ENCODE measurements at places on chromosomes 7 and 10.

DNA sequence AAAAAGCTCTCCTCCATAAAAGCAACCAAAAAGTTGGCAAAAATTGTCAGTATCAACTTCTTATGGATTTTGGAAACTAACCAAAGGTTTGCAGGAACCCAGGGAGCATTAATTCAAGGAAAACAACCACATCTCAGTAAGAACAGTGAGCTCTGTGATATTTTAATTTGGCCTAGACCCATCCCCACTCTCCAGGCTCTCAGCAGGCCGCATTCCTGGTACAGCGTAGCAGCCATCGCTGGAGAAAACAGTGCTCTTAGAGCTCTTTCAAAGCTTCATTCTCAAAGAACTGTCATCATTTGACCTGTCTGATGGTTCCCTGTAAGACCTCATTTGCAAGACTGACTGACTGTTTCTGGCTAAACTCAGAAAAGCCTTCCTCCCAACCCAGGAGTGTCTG lies 81.9 kb downstream of the NUDCD3 start:
- no peak for DNase-seq

- DNase-seq: no peak
Observed at GRCh38 chr10:21926949-21927348, 76.6 kb downstream of the DNAJC1 start.

GRCh38 chr10:25633542-25633941 lies 300.5 kb upstream of the MYO3A start:
- no peak for DNase-seq

GRCh38 chr10:101405001-101405400 lies 51.0 kb downstream of the BTRC start:
- DNase-seq: no peak

DNA sequence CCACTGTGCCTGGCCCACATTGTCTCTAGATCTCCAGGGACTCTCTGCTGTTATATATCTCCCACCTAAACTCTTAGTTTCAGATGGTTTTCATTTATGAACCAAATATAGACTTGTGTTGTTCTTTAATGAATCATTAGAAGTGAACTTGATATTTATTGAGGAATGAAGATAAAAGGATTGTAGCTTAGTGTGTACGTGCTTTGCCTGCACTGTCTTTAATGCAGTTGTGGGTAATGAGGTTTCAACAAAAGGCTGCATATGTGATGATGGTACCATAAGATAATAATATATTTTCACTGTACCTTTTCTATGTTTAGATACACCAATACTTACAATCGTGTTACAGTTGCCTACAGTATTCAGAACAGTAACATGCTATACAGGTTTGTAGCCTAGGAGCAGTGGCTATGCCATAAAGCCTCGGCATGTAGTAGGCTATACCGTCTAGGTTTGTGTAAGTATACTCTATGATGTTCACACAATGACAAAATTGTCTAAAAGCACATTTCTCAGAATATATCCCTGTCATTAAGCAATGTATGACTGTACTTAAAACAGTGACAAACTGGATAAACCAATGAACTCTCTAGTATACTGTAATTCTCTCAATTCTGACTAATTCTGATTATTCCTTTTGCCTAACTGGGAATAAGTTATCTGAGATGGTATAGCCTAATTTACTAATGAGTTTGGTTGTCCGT lies 25.2 kb downstream of the VCL start:
- no peak for DNase-seq

- DNase-seq: no peak
Observed at GRCh38 chr7:49781996-49782395, 8.6 kb downstream of the VWC2 start.

DNA sequence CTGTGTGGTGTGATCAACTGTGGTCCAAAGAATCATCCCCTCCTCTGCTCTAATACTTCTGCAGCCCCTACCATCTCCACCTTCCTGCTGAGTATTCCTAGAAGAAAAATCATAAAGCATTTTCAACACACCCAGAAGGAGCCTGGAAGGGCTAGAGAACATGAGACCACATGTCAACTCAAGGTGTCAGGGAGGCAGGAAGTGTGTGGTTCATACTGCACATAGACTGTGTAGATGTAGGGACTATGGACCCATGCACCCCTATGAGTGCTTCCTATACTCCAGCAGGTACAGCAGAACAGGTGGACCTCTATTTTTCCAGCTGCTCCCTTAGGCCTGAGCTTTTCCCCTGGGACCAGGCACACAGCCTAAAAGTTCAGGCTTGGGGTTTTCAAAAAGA lies 2.6 kb upstream of the ZNF746 start:
- DNase-seq: no peak

GRCh38 chr10:94075506-94075905 lies 81.8 kb downstream of the PLCE1 start:
- DNase-seq: no peak

GRCh38 chr10:80491251-80492102 lies 37.4 kb downstream of the TSPAN14 start:
- DNase-seq: no peak

DNA sequence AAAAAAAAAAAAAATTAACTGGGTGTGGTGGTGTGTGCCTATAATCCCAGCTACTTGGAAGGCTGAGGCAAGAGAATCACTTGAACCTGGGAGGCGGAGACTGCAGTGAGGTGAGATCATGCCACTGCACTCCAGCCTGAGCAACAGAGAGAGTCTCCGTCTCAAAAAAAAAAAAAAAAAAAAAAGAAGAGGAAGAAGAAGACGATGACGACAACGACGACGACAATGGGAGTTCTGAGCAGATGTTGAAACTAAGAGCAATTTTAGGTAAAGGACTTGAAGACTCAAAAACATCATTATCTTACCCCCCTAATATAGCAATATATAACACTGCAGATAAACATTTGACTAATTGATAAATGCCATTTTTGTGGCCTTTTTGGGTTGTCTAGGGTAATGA lies 39.5 kb upstream of the PPP1R17 start:
- no peak for DNase-seq

- DNase-seq: no peak
Observed at GRCh38 chr7:49630513-49630912, 142.9 kb upstream of the VWC2 start.

DNA sequence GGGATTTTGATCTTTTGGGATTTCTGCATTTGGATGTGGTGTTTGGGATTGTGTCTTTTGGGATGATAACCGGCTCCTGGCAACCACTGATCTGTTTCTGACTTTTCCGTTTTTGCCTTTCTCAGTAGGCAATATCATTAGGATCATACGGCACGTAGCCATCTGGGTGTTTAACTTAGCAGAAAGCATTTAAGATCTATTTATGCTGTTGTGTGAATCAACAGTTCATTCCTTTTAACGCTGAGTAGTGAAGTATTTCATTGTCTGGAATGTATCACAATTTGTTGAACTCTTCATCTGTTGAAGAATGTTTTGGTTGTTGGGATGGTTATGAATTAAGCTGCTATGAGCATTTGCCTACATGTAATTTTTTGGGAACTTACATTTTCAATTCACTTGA lies 459.6 kb downstream of the SDK1 start:
- DNase-seq: no peak

DNA sequence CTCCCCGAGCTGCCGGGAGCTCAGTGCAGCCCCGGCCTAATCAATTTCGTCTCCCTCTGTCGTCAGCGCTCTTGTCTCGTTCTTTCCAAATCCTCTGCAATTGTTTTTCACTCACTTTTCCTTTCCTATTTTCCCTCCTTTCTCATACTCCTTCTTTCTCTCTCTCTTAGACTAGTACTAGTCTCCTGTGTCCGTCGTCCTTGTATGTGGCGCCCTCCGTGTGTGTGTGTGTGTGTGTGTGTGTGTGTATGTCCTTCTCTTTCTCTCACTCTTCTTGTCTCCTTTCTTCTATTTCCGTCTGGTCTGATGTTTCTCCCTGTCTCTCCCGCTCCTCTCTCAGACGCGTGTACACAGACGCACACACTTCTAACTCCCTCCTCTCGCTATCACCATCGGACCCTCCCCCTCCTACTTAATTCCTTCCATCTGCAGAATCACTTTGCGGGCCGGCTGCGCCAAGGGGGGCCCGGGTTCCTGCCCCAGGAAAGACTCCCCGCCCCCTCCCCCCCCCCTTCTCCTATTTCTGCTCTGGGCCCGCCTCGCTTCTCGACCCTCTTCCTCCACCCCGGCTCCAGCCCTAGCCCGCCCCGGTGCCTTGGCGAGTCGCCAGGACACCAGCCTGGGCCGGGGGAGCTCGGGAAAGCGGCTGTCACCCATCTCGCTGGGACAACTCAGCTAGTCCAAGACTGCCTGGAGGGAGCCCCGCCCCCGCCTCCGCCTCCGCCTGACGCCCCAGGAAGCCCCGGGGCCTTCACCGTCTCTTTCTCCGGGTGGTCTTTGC lies 743 bp upstream of the ZCCHC24 start:
- DNase-seq: no peak

- peak; percentile 21 for DNase-seq
Observed at GRCh38 chr10:93376372-93377293, 105.5 kb downstream of the MYOF start.

- DNase-seq: no peak
Observed at GRCh38 chr7:67698354-67698753, 701.7 kb downstream of the TYW1 start.

GRCh38 chr10:49400365-49400764 lies 4.5 kb upstream of the DRGX start:
- no peak for DNase-seq

DNA sequence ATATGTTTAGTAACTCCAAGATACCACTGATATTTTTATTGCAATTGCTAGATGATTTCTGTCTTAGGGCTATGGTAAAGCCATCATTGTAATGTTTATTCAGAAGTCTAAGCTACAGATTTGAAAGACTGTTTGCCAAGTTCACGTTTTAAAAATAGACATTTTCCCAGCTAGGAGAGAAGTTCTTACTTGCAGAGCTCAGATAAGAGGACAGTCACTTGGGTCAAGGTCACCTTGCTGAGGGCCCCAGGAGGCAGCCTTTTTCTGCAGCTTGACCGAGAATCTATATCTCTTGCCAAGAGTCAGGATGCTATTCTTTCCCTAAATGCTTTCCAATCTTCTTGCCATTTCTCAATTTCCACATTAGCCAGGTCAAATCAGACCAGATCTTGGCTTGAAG lies 1011.2 kb downstream of the KCNMA1 start:
- DNase-seq: no peak

DNA sequence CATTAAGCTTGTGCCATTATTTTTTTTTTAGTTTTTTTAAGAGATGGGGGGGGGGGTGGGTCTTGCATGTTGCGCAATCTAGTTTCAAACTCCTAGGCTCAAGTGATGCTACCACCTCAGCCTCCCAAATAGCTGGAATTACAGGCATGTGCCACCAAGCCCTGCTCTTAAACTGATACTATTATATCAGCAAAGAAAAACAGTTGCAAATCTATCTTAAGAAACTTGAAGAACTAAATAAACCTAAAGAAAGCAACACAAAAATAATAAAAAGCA lies 47.5 kb downstream of the BRAF start:
- no peak for DNase-seq

GRCh38 chr7:134071355-134072331 lies 55.5 kb upstream of the LRGUK start:
- no peak for DNase-seq

- no peak for DNase-seq
Observed at GRCh38 chr7:38318803-38319416, 45.5 kb upstream of the TARP start.

- DNase-seq: no peak
Observed at GRCh38 chr7:74129887-74130286, 44.3 kb upstream of the EIF4H start.

DNA sequence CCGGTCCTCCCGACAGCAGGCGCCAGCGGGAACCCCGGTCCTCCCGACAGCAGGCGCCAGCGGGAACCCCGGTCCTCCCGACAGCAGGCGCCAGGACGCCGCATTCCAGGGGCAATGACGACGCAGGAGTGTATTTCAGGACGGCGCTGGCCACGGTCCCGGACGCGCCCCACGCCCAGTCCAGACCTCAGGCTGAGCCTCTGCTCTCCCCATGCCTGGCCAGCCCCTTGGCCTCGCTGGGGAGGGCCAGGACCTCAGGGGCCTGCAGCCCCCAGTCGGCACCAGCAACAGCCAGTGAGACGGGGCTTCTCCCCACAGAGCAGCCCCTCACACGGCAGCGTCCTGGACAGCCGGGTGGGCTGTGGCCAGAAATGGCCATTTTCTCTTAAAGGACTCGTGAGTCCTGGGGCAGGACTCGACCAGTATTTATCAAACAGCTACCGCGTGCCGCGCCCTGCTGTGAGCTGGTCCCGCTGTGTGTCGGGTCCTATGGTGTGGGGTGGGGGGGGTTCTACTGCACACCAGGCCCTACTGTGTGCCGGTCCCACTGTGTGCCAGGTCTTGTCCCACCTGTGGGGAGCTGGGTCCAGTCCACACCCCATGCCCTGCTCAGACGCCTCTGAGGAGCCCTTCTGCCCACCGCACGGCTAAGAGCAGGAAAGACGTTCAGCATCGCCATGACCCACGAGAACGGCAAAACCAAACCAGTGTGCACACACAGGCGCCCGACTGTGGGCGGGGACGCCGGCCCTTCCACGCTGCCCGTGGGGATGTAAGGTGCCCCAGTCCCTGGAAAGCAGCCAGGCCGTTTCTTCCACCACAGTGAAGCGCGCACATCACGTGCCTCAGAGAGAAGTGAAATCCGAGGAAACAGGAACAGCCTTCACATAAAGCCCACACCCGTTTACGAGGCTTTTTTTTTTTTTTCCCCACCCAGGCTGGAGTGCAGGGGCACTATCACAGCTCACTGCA lies 33.3 kb downstream of the GET4 start:
- DNase-seq: no peak

GRCh38 chr7:75601539-75601938 lies 109.4 kb downstream of the SPDYE5 start:
- DNase-seq: no peak

DNA sequence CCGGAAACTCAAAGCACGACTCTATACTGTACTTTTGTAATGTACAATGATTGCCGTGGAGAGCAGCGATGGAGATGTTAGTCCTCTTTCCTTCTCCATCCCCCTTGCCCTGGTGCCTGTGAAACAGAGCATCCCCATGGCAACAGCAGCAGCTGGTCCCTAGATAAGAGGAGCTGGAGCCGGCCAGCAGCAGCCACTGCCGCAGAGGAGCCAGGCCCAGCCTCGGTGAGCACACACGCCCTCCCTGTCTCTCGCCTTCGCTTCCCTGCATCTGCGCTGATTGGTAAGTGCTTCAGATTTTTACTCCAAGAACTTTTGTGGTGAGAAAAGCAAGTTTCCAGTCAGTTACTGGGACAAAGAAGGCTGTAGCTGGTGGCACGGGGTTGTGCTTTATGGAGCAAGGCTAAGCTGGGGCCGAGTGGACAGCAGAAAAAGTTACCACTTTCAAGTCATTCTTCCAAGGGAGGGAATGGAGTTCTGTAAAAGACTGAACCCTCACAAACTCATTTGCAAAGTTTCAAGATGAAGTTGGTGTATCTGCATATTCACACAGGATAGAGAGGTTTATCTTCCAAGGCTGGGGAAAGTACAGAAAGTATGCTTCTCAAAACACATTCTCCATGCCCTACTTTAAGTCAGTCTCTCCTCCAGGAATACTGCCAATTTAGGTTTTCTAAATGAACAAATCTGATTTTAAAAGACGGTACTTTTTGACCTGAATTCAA lies at the start of gene PPP1R17:
TSS of gene PPP1R17 (plus strand) at position 192 of the 725 bp plus-strand sequence. CDS start 5,227 bp downstream, outside the sequence.
- no peak for DNase-seq

All from stimulated activated CD4-positive, alpha-beta T cell treated with anti-CD3 and anti-CD28 coated beads, Interleukin-1b, Interleukin-23, amount 100 ng/mL, for 1 hour (primary cell).